Heart left ventricle (tissue), 16 donors: ENCODE measurements at places on chromosomes 12 and 14. TPM values are rescaled to one million over a fixed set of nuclear protein-coding genes. Genes with fewer than 3 reads are reported as not detected.

The CCDC177 gene
- not detected for total RNA-seq

The ADSS1 gene
- 78.9 TPM for total RNA-seq

DNA sequence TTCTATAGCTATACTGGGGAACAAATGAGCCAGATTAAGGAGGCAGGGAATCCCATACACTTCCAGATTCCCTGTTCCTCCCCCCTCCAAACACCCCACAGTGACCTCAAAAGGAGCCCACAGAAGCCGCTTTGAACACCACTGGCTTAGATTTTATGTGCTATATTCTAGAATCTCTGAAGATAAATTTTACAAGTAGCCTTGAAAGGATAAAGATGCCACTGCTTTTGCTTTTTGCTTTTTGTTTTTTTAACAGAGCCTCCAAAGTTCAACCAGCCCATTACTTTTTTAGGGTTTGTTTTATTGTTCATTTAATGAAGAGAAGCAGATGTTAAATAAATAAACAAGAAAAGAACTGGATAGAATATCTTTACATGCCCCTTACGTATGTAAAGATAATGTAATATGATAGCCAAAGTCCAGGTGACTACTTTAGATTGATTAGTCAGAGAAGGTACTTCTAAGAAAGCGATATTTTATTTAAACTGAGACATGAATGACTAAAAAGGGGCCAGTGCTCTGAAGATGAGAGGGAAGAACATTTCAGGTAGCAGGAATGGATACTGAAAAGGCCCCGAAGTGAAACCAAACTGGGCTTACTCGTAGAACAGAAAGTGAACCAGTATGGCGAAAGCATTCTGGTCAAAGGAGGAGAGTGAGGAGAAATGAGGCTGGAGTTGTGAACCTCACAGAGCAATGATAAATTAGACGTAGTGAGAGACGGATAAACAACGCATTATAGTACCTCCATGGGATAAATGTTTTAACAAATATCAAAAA lies 44.6 kb downstream of the DUSP6 start:
- no peaks in the 10 kb centered on the region for H3K4me1 ChIP-seq
- no peaks in the 10 kb centered on the region for H3K27me3 ChIP-seq
- H3K27ac ChIP-seq: no peak overlapping the region
- no peak overlapping the region for H3K4me3 ChIP-seq
- H3K36me3 ChIP-seq: no peaks in the 10 kb centered on the region
- no peak for DNase-seq

GRCh38 chr14:30710876-30711275 lies 88.8 kb downstream of the SCFD1 start:
- H3K4me3 ChIP-seq: no peak overlapping the region
- H3K27me3 ChIP-seq: no peaks in the 10 kb centered on the region
- no peaks in the 10 kb centered on the region for H3K4me1 ChIP-seq
- H3K27ac ChIP-seq: no peak overlapping the region
- no peak for DNase-seq

DNA sequence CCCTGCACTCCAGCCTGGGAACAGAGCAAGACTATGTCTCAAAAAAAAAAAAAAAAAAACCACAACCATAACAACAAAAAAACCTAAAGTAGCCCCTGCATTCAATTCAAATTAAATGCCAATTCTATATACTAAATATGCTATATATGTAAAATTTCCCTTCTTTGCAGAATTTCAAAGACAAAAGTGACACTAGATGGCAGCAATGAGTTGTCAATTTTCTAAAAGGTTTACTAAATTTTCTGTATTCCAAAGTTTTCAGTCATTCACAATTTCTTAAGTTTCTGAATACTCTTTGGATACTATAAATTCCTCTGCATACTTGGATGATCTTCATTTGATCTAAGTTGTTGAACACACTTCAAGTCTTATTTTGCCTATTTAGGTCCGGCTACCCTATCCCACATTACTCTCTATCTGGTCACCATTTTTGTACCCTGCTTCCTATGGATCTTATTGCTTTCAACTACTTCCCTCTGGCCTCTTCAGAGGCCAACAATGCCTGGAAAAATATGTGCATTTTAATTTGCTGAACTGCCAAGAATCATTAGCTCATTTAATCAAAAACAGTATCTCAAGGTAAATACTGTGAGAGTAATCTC lies 27.9 kb downstream of the HNRNPC start:
- no peaks in the 10 kb centered on the region for H3K36me3 ChIP-seq
- no peaks in the 10 kb centered on the region for H3K4me1 ChIP-seq
- H3K27ac ChIP-seq: no peak overlapping the region
- DNase-seq: no peak

- peaks cover 15% of the 10 kb centered on the region for H3K4me1 ChIP-seq
- no peak overlapping the region for H3K27ac ChIP-seq
- DNase-seq: no peak
- no peak overlapping the region for H3K4me3 ChIP-seq
- H3K27me3 ChIP-seq: no peaks in the 10 kb centered on the region
- no peaks in the 10 kb centered on the region for H3K36me3 ChIP-seq
Measured at GRCh38 chr12:8677362-8677761, 14.7 kb upstream of the MFAP5 start.

DNA sequence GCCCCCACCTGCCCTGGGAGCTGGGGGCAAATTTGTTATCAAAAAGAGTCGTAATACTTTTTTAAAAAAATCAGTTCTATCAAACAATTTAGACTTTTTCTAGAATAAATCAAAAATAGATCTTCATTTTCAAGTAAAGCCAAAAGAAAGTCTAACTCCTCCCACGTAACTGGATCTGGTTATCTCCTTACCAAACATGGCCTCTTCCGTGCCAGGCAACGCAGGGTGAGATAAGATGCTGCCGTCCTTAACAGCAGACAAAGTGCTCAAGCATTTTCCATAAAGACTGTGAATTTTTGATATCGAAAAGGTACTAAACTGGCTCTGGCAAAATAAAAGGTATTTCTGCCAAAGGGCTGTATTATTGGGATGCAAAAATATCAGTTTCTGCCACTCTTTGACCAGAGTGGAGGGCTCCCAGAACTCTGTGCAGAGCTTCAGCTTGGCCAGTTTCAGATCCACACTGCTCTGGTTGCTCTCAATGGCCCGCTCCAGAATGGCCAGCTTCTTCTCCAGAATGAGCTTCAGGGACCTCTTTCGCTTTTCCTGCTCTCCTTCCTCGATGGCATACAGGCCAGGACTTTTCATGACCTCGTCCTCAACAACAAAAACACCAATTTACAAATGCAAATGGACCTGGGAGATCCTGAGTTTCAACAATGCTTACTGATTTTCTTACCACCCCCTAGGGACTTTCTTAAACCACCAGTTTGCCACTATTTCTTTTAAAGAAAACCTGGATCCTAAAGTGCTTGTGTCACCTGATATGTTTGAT lies 29.0 kb downstream of the NRDE2 start:
- no peak overlapping the region for H3K4me3 ChIP-seq
- peak overlapping the region; percentile 56 for H3K27ac ChIP-seq
- no peak for DNase-seq
- no peaks in the 10 kb centered on the region for H3K27me3 ChIP-seq
- peaks cover 5% of the 10 kb centered on the region for H3K4me1 ChIP-seq

- H3K4me3 ChIP-seq: no peak overlapping the region
- H3K27me3 ChIP-seq: no peaks in the 10 kb centered on the region
- DNase-seq: no peak
- H3K27ac ChIP-seq: no peak overlapping the region
- H3K36me3 ChIP-seq: no peaks in the 10 kb centered on the region
- no peaks in the 10 kb centered on the region for H3K4me1 ChIP-seq
Measured at GRCh38 chr14:49220492-49220891, 365.7 kb downstream of the RPS29 start.

- H3K4me3 ChIP-seq: no peak overlapping the region
- DNase-seq: no peak
- peaks cover 7% of the 10 kb centered on the region for H3K4me1 ChIP-seq
- H3K27ac ChIP-seq: no peak overlapping the region
Measured at GRCh38 chr14:22400655-22401259, 188.3 kb downstream of the DAD1 start.

GRCh38 chr12:130615861-130616345 lies 100.2 kb downstream of the RIMBP2 start:
- no peaks in the 10 kb centered on the region for H3K4me1 ChIP-seq
- peaks cover 6% of the 10 kb centered on the region for H3K27me3 ChIP-seq
- H3K27ac ChIP-seq: no peak overlapping the region
- DNase-seq: no peak

GRCh38 chr12:105742567-105742874 lies 396.2 kb downstream of the NUAK1 start:
- H3K27me3 ChIP-seq: no peaks in the 10 kb centered on the region
- H3K27ac ChIP-seq: no peak overlapping the region
- H3K36me3 ChIP-seq: no peaks in the 10 kb centered on the region
- no peak overlapping the region for H3K4me3 ChIP-seq

- no peak for DNase-seq
- H3K36me3 ChIP-seq: no peaks in the 10 kb centered on the region
- no peaks in the 10 kb centered on the region for H3K4me1 ChIP-seq
- H3K27me3 ChIP-seq: peaks cover 4% of the 10 kb centered on the region
Measured at GRCh38 chr12:95547522-95548055, 3.7 kb downstream of the USP44 start.

DNA sequence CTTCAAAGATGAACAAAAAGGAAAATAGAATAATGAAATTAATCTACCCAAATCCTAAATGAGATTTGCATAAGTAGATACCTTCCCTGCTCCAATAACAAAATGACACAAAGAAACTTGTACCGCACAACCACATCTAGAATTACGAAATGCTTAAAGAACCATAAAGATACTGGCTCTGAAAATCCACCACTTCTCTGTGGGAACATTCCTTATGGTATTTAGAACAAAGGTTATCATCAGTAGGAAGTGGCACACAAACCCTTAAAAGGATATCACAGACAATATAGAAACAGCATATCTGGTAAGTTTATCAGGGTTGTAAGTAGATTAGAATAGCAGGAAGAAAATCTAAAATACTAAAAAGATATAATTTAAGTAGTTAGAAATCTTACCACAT lies 11.6 kb downstream of the IAPP start:
- H3K27me3 ChIP-seq: no peaks in the 10 kb centered on the region
- H3K27ac ChIP-seq: no peak overlapping the region
- no peak for DNase-seq
- no peaks in the 10 kb centered on the region for H3K4me1 ChIP-seq
- no peaks in the 10 kb centered on the region for H3K36me3 ChIP-seq

DNA sequence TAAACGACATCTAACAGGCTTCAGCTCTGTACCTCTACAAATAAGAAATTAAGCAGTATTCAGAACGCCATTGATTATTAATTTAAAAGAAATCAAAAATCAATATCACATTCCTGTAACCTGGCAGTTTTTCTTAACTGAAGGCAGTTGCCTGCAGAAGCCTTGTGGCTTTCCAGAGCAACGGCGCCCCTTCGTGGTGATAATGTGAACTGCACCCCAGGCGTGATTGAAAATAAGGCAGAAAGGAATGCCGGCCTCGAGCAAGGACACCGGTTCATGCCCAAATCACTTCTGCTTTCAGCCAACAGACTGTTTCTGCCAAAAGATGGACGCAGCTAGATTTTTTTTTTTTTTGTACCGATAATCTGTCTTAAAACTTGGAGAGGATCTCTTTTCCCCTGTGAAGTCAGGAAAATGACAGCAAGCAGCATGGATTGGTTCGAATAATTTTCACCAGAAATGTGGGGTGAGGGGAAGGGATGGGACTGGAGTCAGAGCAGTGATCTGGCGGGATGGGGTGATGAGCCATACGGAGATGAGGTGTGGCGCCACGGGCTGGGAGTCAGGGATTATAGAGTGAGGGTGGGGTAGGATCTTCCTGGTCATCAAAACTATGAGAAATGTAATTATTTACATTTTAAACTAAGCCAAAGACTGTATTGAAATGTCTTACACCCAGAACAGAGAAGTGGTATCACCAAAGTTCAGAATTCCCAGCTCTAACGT lies 473.0 kb downstream of the DPF3 start:
- no peaks in the 10 kb centered on the region for H3K27me3 ChIP-seq
- H3K4me3 ChIP-seq: no peak overlapping the region
- no peaks in the 10 kb centered on the region for H3K4me1 ChIP-seq
- no peaks in the 10 kb centered on the region for H3K36me3 ChIP-seq

DNA sequence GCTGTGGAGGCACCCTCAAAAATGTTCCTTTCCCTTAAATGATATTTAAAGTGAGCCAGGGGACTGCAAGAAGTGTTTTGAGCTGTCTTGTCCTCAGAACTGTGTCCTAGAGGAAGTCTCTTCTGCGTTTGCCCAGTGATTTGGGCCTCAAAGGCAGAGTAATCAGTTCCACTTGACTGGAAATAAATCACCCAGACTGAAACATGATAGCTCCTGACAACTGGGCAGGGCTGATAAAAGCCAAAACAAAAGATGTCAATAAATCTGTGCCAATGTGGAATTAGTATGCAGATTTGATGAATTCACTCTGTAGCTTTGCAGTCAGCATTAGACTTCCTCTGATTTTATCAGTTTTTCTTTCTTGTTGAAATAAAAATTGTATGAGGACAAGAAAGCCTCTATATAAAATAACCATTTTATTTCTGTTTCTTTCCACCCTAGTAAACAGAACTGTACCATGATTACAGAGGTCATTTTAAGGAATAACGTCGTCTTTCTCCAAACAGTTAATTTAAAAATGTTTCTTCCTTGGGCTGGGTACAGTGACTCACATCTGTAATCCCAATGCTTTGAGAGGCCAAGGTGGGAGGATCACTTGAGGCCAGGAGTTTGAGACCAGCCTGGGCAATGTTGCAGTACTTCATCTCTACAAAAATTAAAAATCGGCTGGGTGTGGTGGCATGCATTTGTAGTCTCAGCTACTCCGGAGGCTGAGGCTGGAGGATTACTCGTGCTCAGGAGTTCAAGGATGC lies 180.8 kb downstream of the ERC1 start:
- DNase-seq: no peak
- H3K27me3 ChIP-seq: no peaks in the 10 kb centered on the region
- H3K4me1 ChIP-seq: peaks cover 4% of the 10 kb centered on the region
- H3K4me3 ChIP-seq: no peak overlapping the region
